Stimulated activated CD8-positive, alpha-beta memory T cell treated with anti-CD3 and anti-CD28 coated beads, Interleukin-4, amount 100 ng/mL, for 1 hour (primary cell): ENCODE measurements at places on chromosomes 5 and 9.

DNA sequence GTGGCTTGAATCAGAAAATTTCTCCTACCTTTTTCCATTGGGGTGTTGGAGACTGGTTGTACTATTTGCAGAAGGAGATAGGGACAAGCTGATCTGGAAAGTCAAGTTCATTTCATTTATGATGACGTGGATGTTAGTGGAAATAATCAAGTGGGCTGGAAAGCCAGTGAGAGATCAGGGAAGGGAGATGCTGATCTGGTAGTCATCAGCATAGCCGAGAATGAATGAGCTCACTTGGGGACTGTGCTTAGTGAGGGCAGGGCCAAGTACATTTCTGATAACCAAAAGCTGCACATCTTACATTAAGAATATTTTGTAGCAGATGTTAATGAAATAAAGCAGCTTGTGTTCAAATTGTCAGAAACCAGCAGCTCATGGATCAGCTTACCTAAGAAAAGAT, 12.1 kb downstream of the MAN2A1 start:
- DNase-seq = no peak

GRCh38 chr5:126492939-126493338, 69.7 kb downstream of the GRAMD2B start:
- DNase-seq = no peak

DNA sequence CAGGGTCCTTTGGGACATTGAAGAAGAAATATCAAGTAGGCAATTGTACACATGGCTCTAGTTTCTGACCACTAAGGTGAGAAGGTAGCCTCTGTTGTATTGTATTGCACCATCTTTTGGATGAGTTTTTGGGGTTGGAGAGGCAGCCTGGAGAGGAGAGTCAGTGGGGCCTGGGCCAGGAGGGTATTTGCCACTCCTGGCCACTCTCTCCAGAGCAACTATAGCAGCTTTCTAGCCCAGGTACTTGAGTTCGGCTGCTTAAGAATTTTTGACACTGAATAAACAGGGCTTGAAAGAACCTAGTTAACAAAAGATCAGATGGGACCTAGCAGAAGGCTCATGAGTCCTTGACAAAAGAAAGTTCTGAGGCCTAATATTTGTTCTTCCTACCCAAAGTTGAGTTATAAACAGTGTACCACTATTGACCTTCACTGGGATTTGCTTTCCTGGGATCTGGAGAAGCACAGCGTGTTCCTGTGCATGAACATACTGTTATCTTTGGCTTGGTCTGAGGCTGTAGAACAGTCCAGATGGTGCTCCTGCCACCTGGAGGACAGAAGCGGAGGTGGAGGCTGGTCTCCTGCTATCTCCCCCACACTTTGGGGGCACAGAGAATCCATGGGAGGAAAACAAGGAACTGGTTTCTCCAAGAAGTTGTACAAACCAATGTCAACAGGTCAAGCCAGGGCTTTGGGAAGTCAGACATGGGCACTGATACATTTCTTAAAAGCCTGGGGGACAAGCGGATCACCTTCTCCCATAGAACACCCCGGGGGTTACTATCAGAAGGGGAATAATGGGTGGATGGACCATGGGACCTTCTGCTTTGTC, 110.4 kb upstream of the LIFR start:
- no peak for DNase-seq

DNA sequence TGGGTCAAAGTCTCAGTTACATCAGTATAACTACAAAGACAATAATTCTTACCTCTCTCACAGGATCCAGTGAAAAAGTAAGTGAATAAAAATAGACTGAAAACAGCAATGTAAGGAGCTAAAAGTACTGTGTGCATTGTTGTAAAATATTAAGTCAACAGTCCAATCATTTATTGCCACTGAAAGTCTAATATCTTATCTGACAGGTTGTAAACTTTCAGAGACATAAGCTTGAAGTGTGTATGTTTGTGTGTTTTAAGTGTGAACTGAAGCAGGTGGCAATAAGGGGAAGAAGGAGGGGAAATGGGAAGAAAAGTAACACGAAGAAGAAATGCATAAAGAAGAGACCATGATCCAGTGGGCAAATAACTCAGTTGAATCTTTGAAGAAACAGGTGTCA, 229.7 kb upstream of the TAS2R1 start:
- DNase-seq = no peak

GRCh38 chr5:178820001-178820400, 39.8 kb upstream of the ZNF354B start:
- DNase-seq = no peak

DNA sequence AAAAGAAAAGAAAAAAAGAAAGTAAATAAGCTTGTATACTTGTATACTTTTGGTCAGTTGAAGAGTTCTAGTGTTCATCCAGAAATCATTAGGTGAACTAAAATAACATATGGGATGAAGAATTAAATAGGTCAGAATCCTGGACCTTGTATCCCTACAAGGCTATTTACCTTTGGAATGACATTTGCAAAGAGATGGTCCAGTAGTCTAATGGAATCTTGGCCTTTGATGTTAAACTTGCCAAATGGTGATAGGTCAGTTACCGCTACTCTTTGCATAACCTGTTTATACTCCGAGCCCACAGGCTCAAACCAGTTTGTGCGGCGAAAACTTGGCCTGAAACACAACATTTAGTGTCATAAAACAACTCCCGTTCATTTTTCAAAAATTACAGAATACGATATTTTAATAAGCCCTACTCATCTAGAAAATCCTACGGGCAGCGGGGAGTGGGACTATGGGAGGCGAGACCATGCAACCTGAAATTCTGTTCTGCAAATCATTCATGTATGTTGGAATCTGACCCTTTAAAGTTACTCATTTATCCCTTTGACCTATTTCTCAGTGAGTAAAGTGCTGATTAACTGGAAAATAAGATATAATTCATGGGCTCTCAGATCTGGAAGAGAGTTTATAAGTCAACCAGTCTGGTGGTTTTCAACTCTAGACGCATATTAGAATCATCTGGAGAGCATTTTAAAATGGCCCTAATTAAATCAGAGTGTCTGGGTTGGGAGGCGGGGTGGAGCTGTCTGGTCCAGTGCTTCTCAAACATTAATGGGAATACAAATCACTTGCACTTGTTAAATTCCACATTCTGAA, 38.6 kb downstream of the DMGDH start:
- no peak for DNase-seq

DNA sequence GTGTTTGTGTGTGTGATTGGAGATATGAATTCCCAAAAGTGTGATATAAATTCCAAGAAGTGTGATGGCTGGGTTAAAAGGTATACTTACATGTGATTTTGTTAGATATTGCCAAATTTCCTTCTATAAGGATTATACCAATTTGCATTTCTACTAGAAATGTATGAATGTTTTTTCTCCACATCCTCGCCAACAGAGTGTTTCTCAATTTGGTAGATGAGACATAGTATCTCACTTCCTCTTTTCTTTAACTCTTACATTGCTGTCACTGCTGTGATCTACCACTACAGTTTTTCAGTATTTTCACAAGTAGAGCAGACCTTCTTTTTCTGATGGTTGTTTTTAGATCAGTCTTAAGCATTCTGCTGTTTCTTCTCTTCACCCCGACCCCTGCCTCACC, 111.3 kb downstream of the FER start:
- no peak for DNase-seq

DNA sequence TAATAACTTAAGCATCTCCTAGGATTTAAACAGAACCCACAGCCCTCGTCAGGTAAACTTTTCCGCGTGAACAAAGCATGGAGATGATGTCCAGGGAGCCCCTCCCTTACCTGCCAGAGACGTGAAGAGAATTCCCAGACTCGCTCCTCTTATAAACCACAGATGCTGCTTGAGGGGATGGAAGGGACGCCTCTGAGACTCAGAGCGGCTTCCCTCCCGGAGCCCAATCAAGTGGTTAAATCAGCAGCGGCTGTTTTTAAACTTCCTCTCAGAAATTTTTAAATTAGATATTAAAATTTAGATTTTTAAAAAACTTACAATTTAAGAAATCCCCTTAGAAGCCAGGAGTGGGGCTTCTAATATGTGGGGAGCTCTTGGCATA, 71.8 kb downstream of the RAPGEF1 start:
- DNase-seq = no peak

DNA sequence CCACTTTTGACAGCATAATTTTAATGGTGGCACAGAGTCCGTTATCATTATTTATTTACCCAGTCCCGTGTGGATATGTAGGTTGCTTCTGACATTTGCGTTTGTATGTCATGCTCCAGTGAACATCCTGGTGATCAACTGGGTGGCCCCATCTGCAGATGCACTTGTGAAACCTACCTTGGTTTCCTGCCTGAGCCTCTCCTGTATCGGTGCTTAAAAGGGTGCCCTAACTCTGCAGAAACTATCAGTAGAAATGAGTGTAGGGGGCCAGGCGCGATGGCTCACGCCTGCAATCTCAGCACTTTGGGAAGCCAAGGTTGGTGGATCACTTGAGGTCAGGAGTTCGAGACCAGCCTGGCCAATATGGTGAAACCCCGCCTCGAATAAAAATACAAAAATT, 92.1 kb upstream of the IER5L start:
- no peak for DNase-seq

DNA sequence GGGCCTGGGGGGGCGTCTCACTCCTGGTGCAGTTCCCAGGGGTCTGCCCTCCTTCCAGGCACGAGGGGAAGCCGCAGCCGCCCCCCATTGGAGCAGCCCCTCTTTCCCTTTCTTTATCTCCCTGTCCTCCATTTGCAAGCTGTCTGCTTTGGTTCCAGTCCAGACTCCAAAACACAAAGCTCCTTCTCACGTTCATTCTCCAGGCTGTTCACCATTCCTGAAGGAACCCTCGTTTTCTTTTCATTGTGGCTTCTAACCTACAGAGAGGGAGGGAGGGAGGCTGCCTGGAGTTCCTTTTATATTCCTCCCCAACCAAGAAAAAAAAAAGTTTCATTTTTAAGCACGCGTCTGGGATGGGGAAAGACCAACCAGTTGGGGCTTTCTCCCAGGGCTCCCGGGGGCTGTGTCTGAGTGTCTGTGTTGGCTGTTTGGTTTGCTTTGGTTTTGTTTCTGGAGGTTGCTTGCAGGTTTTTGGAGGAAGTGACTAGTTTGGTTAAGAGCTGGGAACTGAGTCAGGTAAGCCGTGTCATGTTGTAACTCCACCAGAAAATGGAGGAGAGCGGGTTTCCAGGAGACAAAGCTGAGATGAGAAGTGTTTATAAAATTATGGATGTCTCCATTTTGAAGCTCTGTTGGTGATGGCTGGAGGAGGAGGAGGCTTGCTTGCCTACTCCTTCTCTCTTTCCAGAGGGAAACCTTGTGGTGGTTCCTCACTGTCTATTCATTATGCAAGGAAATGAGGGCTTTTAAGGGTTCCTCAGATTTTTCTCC, 1.6 kb downstream of the ZNF462 start:
- no peak for DNase-seq

DNA sequence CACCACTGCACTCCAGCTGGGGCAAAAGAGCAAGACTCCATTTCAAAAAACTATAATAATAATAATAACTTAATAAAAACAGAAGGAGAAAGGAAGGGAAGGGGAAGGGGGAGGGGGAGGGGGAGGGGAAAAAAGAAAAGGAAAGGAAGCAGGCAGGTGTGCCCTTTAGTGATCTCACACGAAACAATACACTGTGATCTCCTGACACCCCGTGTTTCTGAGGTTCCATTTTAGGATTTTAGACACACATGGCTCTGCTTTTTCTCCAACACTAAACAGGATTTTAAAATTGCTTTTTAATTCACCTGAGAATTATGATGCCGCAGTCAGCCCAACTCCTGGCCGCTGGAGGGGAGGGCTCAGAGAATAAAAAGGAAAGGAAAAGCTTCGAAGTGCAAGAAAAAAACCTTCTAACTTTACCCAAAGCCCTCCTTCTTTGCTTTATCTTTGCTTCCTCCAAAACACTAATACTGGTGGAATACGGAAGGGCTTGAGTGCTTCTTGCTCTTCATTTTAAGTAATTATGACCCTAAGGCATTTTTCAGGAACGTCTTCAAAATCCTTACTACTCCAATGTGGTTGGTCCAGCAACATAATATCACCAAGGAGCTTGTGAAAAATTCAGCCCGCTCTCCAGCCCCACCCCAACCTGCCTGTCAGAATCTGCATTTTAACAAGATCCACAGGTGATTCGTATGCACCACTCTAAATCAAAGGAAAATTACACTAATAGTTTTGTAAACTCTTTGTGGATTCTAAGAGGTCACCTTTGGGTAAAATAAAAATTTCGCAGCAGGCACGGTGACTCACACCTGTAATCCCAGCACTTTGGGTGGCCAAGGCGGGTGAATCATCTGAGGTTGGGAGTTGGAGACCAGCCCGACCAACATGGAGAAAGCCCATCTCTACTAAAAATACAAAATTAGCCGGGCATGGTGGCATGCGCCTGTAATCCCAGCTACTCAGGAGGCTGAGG, 66.0 kb downstream of the MYO10 start:
- DNase-seq = no peak

- DNase-seq = no peak
These were observed 351.1 kb upstream of the RIOK2 start for GRCh38 chr5:97534166-97534565.

DNA sequence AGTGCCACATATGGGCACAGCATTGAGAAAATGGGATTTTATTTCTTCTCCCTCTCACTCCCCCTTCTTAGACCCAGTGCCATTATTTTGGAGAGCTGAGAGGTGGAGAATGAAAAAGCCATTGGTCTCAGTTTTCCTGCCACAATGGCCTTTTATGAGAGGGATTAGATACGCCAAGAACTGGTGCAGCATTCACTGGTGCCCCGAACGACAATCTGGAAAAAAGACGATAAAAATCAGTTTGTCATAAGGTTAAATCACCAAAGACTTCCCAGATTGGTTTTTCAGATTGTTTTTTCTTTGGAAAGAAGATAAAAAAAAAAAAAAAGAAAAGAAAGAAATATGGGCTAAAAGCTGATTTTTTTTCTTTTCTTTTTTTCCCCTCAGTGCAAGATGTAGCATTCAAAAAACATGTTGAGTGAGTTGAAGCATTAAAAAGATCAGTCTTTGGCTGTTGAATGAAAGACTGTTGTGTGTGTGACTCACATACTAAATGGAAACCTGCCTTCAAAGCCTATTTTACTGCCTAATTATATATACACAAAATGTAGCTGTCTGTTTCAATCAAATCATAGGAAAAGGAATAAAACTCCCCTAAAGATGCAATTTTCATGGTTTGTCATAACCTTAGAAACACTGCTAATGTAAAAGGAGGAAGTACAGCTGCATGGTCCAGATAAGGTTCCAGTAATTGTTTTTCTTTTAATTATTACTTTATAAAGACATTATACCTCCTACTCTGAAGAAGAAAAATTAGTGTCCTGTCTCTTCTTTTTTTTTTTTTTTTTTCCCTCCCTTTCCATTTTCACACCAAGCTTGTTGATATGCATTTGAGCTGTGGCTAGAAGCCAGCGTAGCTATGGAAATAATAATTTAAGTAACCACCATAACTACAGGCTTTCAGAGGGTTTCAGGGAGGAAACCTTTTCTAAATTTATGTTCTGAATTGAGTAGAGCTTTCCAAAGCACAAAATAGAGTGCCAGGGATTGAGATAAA, 27.2 kb upstream of the ZNF608 start:
- DNase-seq = no peak

DNA sequence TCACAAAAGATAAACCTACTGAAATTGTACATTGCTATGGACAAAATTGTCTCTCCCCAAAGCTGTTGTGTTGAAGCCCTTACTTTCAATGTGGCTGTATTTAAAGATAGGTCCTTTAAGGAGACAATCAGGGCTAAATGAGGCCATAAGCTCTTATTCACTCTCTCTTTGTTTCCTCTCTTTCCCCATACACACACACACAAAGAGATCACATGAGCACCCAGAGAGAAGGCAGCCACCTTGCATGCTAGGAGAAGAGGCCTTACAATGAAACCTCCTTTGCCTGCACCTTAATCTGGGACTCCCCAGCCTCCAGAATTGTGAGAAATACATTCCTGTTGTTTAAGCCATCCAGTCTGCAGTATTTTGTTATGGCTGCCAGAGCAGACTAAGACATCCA, 1295.6 kb upstream of the CDH6 start:
- no peak for DNase-seq
